Left colon (tissue), 2 donors: ENCODE measurements at places on chromosomes 12 and 14. TPM values are rescaled to one million over a fixed set of nuclear protein-coding genes. Genes with fewer than 3 reads are reported as not detected.
A peak's percentile ranks its signal among the peaks of the same experiment; 100 is the strongest.

GRCh38 chr14:89566644-89567415 is 149.8 kb upstream of the FOXN3 start:
- no peak for DNase-seq

GRCh38 chr12:47247418-47247817 is 167.7 kb upstream of the AMIGO2 start:
- no peak for DNase-seq

GRCh38 chr12:79566452-79567174 is 124.2 kb downstream of the PAWR start:
- DNase-seq = no peak

DNA sequence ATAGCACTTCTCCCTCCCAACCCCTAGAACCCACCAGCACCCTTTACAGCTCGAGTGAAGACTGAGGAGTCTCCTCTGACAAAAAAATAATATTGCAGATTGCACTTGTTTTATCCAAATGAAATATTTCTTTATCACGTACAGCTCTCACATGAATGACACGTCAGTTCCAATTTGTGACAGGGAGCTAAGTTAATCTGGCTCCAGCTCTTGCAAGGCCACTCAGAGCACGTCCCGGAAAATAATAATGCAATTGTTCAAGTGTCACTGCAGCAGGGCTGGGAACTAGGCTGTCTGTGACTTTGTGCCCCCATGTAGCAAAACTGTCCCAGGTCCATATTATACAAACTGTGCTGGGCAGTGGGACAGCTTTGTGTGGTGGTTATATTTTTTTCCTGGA is 539.6 kb downstream of the VRK1 start:
- DNase-seq = no peak

DNA sequence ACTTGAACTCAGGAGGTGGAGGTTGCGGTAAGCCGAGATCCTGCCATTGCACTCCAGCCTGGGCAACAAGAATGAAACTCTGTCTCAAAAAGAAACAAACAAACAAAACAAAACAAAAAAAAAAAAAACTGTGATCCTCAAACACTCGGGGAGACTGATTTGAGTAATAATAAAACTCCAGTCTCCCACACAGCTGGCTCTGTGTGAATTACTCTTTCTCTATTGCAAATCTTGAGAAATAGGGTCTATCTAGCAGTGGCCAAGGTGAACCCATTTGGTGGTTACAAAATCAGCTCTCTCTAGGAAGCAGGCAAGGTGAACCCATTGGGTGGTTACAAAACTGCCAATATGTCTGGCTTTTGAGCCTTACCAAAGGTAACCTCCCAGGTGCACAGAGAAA is 6.0 kb upstream of the ACOT6 start:
- DNase-seq = no peak

Gene TSPAN31
- total RNA-seq = 40.6 TPM

Gene ERP27
- total RNA-seq = 3.3 TPM

- peak; percentile 38 for DNase-seq
Measured at GRCh38 chr12:57604454-57604991, at the start of gene DTX3. Gene DTX3, plus strand, starts transcription at chr12:57604824. Its CDS starts 1,694 bp downstream, at chr12:57606518.

DNA sequence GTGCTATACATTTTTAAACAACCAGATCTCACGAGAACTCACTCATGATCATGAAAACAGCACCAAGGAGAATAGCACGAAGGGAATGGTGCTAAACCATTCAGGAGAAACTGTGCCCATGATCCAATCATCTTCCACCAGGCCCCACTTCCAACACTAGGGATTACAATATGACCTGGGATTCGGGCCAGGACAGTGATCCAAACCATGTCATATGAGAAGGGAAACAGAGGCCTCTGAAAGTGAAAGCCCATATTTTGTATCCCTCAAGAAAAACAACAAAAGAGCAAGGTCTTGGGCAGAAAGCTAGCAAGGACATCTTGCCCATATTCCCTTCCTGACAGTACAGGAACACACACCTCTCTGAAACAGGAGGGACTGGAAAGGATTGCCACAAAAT is 163.9 kb upstream of the VASH1 start:
- DNase-seq = peak; percentile 45

DNA sequence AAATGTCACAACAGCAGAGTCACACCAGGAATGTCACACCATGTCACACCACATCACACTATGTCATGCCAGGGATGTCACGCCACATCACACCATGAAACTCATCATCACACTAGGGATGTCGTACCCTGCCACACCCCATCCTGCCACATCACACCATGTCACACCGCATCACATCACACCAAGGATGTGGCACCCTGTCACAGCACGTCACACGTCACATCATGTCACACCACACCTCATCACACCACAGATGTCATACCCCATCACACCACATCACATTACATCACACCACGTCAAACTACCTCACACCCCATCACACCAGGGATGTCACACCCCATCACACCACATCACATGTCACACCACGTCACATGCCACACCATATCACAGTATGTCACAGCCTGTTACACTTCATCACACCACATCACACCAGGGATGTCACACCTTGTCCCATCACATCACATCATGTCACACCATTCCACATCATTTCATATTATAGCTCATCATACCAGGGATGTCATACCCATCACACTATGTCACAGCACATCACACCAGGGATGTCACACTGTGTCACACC is 90.9 kb downstream of the TMEM121 start:
- no peak for DNase-seq
